ENCODE measurements at places on chromosomes 7 and 10. TPM values are rescaled to one million over a fixed set of nuclear protein-coding genes. Genes with fewer than 3 reads are reported as not detected.
A peak's percentile ranks its signal among the peaks of the same experiment; 100 is the strongest.

The GPR141 gene
- 0.20 TPM for polyA plus RNA-seq

DNA sequence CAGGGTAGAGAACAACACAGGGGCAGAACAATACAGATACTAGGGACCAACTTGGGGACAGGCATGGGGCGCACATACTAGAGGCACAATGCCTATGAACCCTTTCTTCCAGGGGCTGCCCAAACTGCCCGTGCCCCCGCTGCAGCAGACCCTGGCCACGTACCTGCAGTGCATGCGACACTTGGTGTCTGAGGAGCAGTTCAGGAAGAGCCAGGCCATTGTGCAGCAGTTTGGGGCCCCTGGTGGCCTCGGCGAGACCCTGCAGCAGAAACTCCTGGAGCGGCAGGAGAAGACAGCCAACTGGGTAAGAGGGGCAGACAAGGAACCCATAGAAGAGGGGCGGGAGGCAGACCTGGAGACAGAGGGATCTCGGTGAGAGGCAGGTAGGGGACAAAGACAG is 5.8 kb downstream of the CHAT start:
- DNase-seq: peak; percentile 48

GRCh38 chr7:35747611-35748010 is 52.7 kb upstream of the HERPUD2 start:
- no peak for DNase-seq

DNA sequence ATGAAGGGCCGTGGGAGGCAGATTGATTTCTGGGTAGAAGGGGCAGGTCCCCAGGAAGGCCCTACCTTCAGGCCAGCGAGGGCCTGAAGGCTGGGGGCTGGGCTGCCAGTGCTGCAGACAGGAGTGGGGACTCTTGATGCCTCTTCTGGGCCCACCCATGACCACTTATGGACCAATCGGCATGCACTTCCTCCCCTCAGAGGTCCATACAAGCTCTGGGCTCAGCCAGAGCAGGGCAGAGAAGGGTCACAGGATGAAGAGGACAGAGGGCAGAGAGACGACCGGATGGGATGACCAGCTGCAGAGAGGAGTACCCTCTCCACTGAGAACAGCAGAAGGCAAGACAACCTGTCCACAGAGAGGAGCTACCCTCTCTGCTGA is 120.1 kb downstream of the DYNC2I1 start:
- no peak for DNase-seq

DNA sequence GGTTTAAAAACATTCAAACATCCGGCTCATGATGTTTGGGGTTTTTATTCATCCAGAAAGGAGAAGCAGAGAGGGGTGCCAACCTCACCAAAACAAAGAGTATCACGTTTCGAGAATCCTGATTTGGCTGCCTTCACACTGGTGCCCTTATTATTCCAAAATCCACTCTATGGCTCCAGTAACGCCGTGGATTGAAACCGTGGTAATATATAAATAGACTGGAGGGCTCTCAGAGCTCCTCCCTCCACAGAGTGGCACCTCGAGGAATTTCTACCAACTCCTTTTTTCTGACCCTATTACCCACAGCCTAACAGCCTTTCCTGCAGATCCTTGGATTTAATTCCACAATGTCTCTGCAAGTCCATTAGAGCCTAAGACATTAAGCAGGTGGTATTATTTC is 353.6 kb downstream of the CRPPA start:
- DNase-seq: no peak

DNA sequence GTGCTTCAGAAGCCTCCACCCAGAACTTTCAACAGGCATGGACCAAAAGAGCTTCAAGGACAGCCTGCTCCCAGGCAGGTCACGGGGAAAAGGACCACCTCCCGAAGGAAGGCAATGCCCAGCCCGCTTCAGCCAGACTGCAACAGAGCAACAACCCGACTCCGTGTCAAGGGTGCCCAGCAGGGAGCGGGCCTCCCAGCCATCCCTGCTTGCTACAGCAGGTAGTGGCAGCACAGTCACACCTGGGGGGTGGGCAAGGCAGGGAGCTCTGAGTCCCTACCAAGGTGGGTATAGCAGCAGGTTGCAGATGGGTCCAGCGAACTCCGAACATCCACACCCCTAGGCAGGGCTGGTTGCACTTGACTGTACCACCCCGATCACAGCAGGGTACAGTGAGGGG is 467.8 kb upstream of the PFKP start:
- DNase-seq: no peak
